ENCODE measurements at places on chromosomes 5 and 9.

DNA sequence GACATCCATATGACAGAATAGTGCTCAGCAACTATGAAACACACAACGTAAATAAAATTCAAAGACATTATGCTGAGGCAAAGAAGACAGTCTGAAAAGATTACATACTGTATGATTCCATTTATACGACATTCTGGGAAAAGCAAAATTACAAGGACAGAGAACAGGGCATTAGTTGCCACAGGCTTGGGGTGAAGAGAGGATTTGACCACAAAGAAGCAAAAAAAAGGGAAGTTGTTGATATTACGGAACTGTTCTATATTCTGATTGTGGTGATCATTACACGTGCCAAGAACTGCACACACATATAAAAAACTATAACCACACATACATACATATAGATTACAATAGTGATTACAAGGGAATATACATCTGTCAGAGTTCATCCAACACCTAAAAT lies 24.1 kb downstream of the CDK5RAP2 start:
- peaks cover 25% of the 10 kb centered on the region for H3K36me3 ChIP-seq
- no peak overlapping the region for H3K4me3 ChIP-seq
- no peak for DNase-seq
- H3K27me3 ChIP-seq: no peaks in the 10 kb centered on the region
- no peaks in the 10 kb centered on the region for H3K4me1 ChIP-seq
- no peak overlapping the region for H3K27ac ChIP-seq

GRCh38 chr5:159215886-159216285 lies 6.5 kb upstream of the RNF145 start:
- H3K27me3 ChIP-seq: peaks cover 24% of the 10 kb centered on the region
- H3K27ac ChIP-seq: no peak overlapping the region
- no peaks in the 10 kb centered on the region for H3K36me3 ChIP-seq
- no peak for DNase-seq

DNA sequence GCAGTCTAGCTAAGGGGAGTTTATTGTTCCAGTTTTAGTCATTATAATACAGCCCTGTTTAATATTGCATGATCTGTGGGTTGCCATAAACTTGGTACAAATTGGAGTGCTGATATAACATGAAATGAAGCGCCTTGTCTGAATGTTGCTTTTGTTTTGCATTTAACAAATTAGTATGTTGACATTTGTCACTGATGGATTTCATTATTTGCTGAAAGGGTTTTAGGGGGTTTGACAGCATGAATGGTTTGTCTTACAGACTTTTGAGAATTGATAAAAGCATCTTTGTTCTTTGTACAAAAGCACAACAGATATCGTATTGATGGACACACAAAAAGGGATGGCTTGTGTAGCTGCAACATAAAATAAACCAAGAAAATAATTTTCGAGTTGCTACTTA lies 178.3 kb downstream of the AOPEP start:
- no peak for DNase-seq
- H3K36me3 ChIP-seq: no peaks in the 10 kb centered on the region
- no peak overlapping the region for H3K27ac ChIP-seq

DNA sequence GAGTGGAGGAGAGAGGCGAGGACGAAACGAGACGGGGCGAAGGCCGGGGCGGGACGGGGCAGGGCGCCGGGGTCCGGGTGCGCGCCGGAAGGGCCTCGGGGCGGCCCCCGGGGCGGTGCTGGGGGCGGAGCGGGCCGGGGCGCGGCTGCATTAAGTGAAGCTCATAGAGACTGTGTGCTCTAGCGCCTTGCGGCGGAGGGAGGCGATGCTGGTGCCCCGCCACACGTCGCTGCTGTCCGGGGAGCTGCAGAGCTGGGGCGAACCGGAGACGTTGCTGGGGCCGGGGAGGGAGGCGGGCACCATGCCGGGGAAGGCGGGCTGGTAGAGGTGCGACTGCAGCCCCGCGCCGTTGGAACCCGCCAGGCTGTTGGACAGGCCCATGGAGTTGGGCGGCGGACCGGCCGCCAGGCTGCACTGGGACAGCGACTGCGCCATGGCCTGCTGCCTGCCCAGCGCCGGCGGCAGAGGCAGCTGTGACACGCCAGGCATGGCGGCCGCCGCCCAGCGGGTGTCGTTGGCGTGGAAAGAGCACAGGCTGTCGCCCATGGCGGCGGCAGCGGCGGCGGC lies 8.3 kb downstream of the OTP start:
- H3K4me3 ChIP-seq: peak overlapping the region; percentile 76
- H3K27ac ChIP-seq: no peak overlapping the region
- H3K4me1 ChIP-seq: peaks cover 35% of the 10 kb centered on the region

GRCh38 chr5:168946363-168946762 lies 354.6 kb downstream of the SLIT3 start:
- H3K36me3 ChIP-seq: no peaks in the 10 kb centered on the region
- H3K27me3 ChIP-seq: no peaks in the 10 kb centered on the region
- peak; percentile 65 for DNase-seq
- H3K4me3 ChIP-seq: no peak overlapping the region
- H3K4me1 ChIP-seq: peaks cover 14% of the 10 kb centered on the region
- no peak overlapping the region for H3K27ac ChIP-seq

- H3K4me3 ChIP-seq: no peak overlapping the region
- H3K27me3 ChIP-seq: no peaks in the 10 kb centered on the region
- no peak for DNase-seq
- H3K36me3 ChIP-seq: peaks cover 26% of the 10 kb centered on the region
- peak overlapping the region; percentile 43 for H3K27ac ChIP-seq
Measured at GRCh38 chr9:109253637-109254284, 67.1 kb downstream of the EPB41L4B start.

GRCh38 chr9:122394265-122395125 lies 23.7 kb downstream of the PTGS1 start:
- H3K27me3 ChIP-seq: peaks cover 4% of the 10 kb centered on the region
- H3K4me3 ChIP-seq: no peak overlapping the region
- H3K4me1 ChIP-seq: peaks cover 6% of the 10 kb centered on the region
- H3K27ac ChIP-seq: no peak overlapping the region
- no peaks in the 10 kb centered on the region for H3K36me3 ChIP-seq
- no peak for DNase-seq

DNA sequence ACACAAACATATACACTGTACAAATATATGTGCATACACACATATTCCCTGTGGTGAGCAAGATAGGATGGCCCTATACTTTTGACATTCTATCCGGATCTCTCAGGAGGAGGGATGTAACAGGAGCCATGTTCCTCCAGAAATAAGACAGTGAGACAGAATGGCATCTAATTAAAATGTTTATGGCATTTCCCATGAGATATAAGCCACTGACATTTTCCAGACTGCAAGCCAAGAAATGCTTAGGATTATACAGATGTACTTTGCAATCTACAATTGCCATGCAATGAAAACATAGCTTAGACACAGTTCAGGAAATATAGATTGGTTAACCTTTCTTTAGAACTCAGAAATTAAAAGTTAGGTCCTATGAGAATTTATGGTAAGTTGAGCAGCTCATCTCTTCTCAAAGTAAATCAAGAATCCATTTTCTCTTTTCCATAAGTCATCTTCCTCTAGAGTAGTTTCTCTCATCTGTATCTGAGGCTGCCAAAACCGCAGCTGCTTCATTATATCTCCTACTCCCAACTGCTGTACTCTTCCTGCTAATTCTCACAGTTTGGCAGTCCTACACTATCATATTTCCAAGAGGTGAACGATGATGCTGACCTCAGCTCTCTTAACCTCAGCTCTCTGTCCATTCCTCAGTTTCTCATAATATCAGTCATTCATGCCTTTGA lies 1719.1 kb downstream of the MAT2B start:
- no peak overlapping the region for H3K27ac ChIP-seq
- DNase-seq: no peak
- H3K4me1 ChIP-seq: peaks cover 20% of the 10 kb centered on the region
- no peaks in the 10 kb centered on the region for H3K27me3 ChIP-seq
- H3K36me3 ChIP-seq: no peaks in the 10 kb centered on the region

DNA sequence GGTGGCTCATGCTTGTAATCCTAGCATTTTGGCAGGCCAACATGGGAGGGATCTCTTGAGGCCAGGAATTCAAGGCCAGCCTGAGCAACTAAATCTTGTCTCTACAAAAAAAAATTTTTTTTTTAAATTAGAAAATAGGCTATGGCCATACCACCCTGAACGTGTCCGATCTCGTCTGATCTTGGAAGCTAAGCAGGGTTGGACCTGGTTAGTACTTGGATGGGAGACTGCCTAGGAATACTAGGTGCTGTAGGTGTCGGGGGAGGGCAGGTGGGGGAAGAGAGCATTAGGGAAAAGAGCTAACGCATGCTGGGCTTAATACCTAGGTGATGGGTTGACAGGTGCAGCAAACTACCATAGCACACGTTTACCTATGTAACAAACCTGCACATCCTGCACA lies 39.5 kb downstream of the DDX4 start:
- H3K36me3 ChIP-seq: no peaks in the 10 kb centered on the region
- no peaks in the 10 kb centered on the region for H3K27me3 ChIP-seq
- peak overlapping the region; percentile 5 for H3K27ac ChIP-seq
- DNase-seq: no peak

DNA sequence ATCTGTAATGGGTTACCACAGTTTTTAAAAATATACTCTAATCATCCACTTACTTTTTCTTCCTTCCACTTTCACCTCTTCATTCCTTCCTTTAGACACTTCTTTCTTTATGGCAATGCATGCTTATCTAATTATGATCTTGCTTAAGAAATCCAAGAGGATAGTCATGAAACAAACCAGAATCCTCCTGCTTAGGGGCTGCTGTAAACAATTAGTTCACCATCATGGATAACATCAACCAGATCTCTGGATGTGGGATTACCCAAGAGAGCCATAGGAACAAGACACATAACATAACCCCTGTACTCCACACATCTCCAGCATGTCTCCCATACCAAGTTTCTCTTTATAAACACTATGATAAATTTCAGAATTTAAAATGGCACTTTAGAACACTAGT lies 713.4 kb upstream of the PTPRD start:
- peaks cover 2% of the 10 kb centered on the region for H3K36me3 ChIP-seq
- H3K4me1 ChIP-seq: no peaks in the 10 kb centered on the region
- H3K27ac ChIP-seq: no peak overlapping the region
- H3K4me3 ChIP-seq: no peak overlapping the region
- DNase-seq: no peak

- no peaks in the 10 kb centered on the region for H3K27me3 ChIP-seq
- peaks cover 6% of the 10 kb centered on the region for H3K4me1 ChIP-seq
Measured at GRCh38 chr9:69078581-69078980, 43.0 kb downstream of the FXN start.

DNA sequence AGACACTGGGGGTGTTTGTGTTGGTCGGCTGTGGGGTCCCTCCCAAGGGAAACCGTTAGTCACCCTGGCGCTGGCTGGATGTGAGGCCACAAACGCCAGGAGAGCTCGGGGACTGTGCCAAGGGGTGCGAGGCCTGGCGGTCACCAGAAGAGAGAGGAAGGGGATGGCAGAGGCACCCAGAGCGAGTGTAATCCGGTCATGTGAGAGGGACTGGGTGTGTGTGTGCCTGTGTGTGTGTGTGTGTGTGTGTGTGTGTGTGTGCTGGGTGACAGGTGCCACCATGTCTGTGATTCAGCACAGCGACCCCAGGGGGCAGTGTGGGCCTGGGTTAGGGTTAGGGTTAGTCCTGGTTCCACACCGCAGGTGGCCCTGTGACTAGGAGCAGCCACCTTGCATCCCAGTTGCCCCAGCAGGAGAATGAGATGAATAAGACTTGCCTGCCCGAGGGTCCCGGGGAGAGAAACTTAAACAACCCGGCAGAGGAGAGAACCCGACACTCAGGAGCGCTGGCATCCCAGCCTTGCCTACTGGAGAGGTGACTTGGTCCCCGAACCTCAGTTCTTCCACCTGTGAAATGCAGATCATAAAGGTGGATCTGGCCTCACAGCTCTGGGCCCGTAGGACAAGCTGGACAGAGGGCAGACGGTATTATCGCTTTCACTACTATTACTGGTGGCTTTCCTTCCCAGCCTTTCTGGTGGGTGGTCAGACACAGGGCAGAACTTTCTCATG lies 1.4 kb upstream of the ADAMTSL2 start:
- no peaks in the 10 kb centered on the region for H3K36me3 ChIP-seq
- DNase-seq: peak; percentile 89
- peaks cover 23% of the 10 kb centered on the region for H3K4me1 ChIP-seq
- no peak overlapping the region for H3K27ac ChIP-seq
- peak overlapping the region; percentile 20 for H3K4me3 ChIP-seq

GRCh38 chr5:132826424-132827082 lies 3.9 kb downstream of the SHROOM1 start:
- H3K4me1 ChIP-seq: peaks cover 18% of the 10 kb centered on the region
- peaks cover 74% of the 10 kb centered on the region for H3K27me3 ChIP-seq
- H3K27ac ChIP-seq: no peak overlapping the region
- H3K4me3 ChIP-seq: peak overlapping the region; percentile 52

- peak overlapping the region; percentile 53 for H3K27ac ChIP-seq
- DNase-seq: no peak
- no peaks in the 10 kb centered on the region for H3K27me3 ChIP-seq
- no peak overlapping the region for H3K4me3 ChIP-seq
Measured at GRCh38 chr9:136374183-136374575, 710 bp upstream of the CARD9 start.

Data from WTC11 (cell line).